ENCODE measurements at places on chromosomes 3 and 15.

DNA sequence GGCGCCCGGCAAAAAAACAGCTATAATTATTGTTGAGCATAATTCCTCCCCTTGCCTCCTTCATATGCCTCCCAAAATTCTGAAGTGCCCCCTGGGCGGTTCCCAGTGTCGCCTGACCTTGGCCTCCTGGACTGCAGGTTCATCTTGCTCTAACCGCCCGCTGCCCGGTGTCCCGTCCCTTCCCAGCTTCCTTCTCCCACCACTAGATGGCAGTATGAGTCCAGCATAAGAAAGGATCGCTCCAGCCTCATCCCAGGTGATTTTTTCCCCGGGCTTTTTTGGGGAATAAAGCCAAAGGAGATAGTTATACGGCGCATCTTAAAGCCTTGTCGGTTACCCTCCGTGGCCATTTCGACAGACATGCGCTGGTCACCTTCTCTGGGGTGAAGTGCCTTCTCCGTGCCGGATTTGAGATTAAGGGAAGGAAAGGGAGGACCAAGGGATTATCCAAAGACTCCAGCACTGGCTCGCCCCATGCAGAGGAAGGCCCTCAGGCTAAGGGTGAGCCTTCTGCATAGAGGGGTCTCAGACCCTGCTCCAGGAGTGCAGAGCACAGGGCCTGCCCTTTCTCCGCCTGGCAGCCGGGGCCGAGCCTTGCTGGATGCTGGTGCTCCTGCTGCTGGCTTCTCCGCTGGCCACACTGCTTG is 45.8 kb upstream of the TRA2B start:
- DNase-seq = peak; percentile 71

DNA sequence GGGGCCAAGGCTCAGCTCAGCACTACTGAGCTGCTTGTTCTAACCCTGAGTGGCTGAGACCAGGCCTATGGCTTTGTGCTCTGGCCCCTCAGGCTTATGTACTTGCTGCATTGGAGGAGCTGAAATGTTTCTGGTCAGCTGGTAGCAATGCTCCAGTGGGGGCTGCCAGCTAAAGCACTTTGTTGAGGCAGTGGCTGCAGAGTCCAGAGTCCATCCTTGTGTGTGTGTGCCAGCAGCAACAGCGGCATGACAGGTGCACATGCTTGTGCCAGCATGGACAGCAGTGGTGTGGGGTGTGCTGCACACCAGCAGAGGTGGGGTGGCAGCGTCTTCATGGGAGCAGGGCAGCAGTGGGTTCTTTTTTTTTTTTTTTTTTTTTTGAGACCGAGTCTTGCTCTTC is 169.1 kb downstream of the VPS8 start:
- DNase-seq = no peak

DNA sequence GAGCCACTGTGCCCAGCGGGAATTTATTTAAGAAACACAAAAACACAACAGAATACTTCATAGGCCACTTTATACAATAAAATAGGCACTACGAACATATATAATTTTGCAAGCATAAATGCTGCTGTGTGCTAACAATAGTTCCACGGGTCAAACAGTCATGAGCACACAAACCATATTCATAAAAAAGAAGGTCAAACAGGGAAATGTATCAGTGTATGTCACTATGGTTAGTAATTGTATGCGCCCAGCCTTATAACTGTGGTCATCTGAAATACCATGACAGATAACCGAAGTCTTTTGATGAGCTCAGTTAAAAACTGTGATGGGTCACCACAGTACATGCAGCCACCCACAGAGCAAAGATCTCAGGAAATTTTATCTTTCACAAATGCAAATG is 38.1 kb upstream of the NR2C2 start:
- no peak for DNase-seq

GRCh38 chr15:99442252-99442897 is 123.4 kb upstream of the MEF2A start:
- peak; percentile 87 for DNase-seq

- peak; percentile 84 for DNase-seq
Measured at GRCh38 chr3:128787256-128788253, 61.6 kb downstream of the RAB7A start.

- no peak for DNase-seq
Measured at GRCh38 chr3:78725703-78726246, 1042.0 kb downstream of the ROBO1 start.

GRCh38 chr3:126040386-126040785 is 43.5 kb downstream of the SLC41A3 start:
- no peak for DNase-seq

DNA sequence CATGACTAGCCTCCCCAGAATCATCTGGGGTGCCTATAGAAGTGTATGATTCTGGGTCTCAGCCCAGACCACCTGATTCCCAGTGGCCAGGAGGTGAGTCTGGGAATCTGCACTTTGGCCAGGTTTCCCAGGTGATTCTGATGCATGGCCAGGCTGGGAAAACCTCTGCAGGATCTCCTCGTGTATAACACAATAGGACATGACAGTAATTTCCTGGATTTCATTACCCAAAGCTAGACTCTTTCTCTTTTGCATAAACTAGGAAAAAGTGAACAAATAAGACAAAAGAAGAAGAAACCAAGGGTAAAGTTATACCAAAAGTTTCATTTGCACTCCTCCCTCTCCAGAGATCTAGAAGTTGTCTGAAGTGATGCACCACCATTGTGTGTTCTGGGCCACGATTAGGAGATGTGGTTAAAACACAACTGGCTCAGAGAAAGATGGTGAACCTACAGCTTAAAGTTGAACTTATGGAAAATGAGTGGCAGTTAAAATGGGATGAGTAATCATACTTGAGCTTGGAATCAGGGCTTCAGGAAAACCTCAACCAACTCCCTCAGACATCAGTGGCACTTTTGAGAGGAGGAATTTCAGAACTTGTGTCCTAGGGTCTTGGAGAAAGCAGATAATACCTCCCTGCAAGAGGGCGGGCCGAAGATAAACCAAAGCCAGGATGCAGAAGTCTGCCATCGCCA is 109.2 kb upstream of the LRTM1 start:
- no peak for DNase-seq

GRCh38 chr3:152235709-152236298 is 32.9 kb upstream of the MBNL1 start:
- peak; percentile 61 for DNase-seq

GRCh38 chr3:172334671-172335207 is 113.5 kb downstream of the GHSR start:
- no peak for DNase-seq

- no peak for DNase-seq
Measured at GRCh38 chr15:70465812-70466211, 297.5 kb downstream of the UACA start.

DNA sequence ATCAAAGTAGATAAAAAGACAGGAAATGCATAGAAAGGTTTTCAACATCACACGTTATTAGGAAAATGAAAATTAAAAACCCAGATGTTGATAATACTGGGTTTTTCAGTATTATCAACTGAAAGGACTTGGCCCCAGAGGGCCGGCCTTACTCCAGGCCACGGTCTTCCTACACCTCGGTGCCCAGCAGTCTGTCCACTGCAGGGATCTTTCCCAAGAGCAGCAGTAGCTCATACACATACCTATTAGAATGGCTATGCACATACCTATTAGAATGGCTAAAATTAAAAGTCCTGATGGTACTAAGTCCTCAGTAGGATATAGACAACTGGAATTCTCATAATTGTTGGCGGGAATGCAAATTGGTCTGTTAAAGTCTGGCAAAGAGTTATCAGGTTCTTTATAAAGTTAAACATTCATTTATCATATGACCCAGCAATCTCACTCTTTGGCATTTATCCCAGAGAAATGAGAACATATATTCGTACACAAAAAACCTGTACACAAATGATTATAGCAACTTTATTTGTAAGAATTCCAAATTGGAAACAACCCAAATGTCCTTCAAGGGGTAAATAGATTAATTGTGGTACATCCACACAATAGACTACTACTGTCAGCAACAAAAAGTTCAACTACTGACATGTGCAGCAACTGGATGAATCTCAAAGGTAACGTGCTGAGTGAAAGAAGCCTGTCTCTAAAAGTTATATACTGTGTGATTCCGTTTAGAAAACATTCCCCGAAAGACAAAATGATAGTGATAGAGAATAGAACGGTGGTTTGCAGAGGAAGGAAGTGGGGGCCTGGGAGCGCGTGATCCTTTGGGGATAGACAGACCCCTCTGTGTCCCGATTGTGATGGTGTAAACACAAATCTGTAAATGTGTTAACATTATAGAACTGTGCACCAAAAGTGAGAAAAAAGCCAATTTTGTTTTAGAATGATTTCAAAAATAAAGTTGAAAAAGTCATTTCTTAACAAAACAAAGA is 62.3 kb downstream of the MCTP2 start:
- no peak for DNase-seq

DNA sequence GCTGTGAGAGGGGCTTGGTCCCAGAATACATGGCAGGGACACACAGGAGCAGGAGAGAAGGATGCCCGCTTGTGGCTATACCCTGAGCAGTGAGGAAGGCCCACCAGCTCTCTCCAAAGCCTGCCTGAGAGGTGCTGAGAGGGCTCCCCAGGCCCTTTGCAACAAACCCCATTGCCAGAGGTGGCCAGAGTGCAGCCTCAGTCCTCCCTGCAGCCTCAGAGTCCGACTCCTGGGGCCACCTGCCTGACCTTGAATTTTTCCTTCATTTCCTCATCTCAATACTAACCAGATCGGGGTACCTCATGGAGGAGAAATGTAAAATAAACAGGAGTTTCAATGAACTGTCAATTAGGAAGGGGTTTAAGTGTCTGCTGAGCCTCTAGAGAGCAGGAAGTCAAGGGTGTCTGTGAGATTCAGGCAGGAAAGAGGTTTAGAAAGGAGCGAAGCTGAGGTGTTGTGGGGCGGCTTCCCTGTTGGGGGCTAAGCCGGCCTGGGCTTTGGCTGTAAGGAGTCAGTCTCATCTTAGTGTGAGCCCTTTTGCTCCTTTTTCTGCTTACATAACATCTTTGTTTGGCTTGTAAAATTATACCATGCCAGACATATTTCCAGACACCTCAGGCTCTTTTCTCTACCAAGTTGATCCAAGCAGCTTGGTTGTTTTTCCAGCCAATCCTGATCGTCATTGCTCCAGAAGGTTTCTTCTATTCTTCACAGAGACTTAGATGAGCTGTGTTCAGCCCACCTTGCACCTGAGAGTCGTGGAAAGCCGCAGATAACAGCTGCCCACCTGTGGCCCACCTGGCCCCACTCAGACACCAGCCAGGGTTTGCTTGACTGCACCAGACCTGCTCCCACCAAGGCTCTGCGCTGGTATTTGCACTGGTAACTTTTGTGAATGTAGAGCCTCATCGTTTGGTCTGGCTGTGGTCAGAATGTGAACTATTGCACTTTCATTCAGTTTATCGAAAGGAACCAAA is 36.7 kb downstream of the CMTM7 start:
- no peak for DNase-seq

DNA sequence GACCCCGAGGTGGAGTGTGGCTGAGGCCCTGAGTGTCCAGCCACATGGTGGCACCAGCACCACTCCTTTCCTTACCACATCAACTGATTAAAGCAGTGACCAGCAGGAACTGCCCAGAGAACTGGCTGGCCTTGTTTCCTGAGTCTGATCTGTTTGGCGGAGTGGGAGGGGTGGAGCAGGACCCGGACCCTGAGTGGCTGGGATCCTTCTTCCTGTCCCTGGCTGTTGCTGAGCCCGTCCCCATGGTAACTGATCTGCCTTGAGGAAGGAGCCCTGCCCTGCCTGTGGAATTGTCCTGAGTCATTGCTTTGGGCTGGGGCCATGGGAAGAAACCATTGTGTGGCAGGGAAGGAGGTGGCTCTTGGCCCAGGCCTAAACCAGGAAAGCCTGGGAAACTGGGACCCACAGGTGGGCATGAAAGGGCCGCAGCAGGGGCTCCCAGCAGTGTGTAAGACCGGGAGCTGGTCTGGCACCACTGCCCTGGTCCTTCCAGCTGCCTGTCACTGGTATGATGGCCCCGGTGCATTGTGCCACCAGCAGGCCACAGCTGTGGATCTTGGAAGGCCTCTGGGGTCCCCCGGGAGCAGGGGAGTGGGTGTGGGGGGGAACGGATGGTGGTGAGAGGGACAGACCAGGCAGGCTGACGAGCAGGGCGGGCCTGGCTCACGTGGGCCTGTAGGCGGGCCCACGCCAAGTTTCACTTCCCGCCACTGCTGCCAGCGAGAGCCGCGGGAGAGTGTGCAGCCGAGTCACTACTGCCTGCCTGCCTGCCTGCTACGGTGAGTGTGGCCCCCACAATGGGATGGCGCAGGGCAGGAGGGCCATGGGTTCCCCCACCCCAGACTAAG is 19.2 kb downstream of the ATRIP start:
- peak; percentile 100 for DNase-seq

- DNase-seq = peak; percentile 28
Measured at GRCh38 chr15:77483425-77484140, 62.9 kb downstream of the HMG20A start.

DNA sequence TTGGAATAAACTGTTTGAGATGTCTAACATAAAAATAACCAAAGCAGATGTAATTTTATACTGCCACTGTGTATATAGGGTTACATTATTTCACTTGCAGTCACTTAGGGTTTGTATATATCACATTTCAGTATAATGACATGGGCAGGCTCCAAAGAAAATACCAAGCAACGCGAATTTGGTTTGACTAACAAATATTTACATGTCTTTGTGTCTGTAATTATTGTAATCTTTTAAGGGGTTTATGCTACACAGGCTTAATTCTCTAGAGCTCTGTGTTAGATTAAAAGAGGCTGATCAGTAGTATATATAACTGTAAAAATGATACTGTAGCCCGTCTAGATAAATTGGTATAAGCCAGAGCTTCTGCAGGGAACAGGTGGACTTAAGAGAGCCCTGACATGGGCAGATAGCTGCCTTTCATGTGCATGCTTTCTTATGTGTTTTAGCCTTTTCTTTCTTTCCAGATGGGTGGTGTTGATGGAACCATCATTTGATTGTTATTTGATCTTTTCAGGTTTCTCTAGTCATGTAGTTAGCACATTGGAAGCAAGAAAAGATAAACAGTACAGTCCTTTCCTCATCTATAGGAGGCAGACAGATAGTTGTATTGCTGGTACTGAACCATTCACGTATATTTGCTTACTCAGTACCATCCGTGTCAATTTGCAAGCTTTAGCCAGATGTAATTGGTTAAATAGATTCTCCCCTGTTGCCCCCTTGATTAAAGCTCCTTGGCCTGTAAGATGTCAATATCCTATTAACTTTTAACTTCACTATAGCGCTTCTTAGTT is 86.1 kb downstream of the GALK2 start:
- DNase-seq = no peak

DNA sequence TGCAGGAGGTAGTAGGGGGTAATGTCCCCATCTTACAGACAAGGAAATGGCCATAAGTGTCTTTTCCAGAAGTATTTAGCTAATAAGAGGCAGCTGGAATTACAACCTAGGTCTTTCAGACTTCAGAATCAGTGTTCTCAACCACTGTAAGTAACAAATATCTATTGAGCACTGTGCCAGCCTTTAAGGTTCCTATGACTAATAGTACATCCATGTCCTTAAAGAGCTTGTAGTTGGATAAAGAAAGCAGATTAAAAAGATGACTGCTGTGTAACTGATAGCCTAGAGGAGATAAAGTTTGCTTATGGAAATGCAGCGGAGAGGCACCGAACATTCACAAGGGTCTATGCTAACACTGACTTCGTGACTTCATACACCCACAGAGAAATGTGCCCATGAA is 136.0 kb downstream of the KCNMB2 start:
- no peak for DNase-seq
